ENCODE measurements at places on chromosomes 7 and 10.

DNA sequence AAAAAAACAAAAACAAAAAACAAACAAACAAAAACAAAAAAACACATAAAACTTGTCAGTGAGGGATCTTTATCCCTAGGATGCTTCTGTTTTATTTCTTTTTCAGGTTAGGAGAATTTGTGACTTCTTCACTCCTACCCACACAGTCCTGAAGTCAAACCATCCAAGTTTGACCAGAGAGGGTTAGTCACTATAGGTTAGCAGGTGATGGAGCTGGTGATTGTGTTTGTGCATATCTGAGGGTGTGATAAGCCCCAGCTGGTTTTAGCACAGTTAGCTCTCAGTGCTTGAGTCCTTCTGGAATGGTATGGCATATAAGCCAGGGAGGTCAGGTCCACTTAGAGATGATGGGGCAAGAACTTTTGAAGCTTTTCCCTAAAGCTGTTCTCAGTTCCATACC, 11.8 kb upstream of the IKZF1 start:
- no peak for DNase-seq

DNA sequence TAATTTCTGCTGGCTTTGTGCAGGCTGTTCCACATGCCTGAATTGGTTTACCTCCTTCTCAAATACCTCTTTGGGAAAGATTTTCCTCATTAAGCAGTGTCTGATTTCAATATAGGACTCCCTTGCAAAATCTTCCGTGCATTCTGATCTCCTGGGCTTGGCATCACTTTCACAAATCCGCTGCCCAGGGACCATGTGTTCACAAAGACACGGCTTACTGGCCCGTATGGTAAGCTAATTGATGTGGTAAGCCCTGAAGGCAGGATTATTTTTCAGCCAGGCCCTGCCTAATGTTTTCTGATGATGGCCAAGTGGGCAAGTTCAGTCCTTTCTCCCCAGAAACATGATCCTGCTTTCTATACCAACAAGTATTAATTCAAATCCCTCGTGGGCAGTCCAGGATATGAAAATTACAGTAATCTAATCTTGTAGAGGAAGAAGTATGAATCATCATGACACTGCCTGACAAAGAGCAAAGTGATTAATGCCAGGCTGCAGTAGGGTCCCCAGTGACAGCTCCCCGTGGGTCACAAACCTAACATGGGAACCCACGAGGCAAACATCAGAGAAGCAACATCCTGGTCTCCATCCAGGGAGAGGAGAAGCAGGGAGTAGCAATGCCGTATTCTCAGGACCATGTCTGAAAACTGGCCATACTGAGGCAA, 11.6 kb upstream of the SVIL start:
- DNase-seq, result no peak

GRCh38 chr7:122743211-122743610, 40.5 kb upstream of the RNF148 start:
- DNase-seq, result no peak

DNA sequence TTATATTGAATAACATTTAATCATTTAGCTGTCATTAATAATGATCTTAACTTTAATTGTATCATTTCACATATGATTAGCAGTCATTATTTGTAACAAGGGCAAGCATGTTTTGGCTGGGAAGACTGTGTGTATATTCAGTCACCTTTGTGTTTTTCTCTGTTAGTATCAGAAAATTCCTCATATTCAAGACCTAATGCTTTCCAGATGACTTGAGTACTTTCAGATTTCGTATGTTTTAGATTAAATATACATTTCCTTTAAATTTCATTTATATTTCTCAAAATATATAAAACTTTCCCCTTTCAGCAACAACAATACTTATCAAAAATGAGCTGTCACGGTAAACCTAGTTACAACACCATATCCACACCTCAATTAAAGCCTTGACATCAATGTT, 6.3 kb upstream of the CACNA2D1 start:
- no peak for DNase-seq

- DNase-seq, result no peak
These were observed 60.9 kb downstream of the GLI3 start for GRCh38 chr7:42175834-42176723.

DNA sequence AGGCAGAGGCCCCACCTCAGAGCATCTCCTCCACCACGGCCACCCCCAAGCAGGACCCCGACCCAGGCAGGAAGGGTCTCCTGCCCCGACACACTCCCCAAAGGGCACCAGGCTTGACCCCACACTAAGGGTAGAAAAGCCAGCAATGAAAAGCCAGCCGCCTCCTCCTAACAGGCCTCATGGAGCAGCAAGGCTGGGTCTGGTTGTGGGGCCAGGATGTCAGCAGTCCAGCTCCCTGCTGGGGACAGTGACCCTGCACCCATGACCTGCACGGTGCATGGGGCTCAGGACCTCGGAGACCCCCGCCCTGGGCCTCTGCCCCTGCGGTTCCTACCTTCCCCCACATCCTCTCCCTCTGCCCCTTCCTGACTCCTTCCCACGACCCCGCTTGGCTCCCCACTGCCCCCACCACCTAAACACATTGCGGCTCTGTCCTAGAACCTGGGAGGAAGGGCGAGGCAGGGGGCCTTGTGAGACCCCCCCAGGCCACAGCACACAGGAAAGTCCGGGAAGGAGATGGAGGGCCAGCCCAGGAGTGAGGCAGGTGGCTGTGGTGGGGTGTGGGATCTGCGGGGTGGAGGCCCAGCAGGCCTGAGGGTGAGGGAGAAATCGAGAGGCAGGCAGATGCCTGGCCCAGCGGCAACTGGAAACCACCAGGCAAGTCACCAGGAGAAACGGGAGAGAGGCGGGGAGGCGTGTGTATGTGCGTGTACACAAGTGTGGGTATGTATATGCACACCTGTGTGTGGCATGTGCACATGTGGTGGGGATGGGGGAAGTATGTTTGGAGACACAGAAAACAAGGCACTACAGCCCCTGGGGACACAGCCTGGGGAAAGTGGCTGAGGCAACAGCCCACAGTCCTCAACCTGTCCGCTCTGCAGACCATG, 229.9 kb downstream of the MAD1L1 start:
- no peak for DNase-seq

- DNase-seq, result no peak
These were observed 421.5 kb downstream of the LRMDA start for GRCh38 chr10:75852851-75853484.

DNA sequence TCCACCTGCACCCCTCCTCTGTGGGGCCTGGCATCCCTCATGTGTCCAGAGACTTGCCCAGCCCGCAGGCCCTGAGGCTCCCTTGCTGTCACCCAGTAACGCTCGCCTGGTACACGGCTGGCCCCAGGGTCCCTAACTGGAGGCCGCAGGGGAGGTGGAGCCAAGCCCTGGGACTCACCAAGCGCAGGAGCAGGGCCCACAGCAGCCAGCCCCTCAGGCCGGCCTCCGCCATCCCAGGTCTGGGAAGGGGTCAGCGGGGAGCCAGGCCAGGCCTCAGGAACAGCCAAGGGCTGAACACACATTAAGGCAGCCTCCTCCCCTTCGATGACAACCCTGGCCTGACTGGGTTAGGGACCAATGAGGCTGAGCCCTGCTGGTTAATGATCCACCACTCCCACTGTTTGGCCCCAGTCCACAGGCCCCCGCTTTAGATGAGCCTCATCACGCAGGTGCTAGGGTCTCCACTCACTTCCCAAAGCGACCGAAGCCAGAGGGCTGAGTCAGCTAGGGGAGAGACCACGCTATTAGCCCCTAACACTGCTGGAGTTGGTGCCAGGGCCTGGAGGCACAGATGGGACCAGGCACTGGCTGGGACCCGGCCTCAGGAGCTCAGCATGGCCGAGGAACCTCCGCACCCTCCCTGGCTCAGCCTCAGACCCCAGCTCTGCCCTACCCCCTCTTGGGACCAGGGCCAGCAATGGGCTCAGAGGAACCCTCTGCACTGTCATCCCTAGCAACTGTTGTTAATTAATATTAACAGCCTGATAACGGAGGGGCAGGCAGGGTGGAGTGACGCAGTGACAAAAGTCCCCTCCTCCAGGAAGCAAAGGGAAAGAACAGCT, at the start of gene NPC1L1:
Gene NPC1L1 (minus strand): TSS at position 303 of the 842 bp plus-strand sequence. CDS start 71 bp downstream, at position 232.
- no peak for DNase-seq

DNA sequence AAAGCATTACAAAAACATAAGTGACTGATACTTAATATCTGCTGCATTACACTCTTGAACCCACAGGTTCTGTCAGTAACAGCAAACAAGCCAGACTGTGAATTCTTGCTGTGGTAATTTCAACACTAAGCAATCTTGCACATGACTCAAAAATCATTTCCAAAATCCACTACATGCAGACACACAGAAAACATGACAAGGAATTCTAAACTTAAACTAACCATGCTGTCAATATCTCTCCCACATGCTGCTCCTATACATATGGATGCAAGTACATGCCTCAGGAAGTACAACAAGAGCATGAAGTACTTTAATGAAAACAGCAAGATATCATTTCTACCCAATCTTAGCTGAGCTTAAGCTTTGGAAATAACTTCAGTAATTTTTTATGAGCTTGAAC, 890.2 kb upstream of the KCND2 start:
- DNase-seq, result no peak

DNA sequence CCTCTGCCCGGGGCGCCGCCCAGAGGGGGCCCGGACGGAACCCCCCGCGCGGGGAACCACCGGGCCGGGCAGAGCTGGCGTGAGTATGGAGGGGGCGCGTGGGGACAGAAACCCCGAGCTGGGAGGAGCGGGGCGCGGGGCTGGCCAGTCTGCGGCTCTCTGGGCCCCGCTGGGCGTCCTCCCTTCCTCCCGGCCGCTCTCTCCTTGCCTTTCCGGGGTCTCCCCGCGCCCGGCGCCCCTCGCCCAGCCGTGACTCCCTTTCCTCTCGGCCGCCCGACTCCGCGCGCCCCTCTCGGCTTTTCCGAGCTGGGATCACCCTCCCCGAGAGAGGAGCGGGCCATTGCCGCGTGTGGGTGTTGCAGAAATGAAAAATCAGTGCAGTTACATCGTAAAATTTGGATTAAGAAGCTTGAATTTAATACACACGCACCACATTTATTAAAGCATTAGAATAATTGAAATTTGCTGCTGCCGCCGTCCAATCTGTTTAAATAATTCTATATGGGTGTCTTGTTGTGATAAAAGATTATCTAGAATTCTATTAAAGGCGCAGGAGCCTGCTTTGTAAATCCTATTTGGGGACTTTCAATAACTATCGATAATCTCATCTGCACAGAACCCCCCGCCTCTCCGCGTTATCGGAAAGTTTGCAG, 9.1 kb downstream of the UNCX start:
- no peak for DNase-seq

DNA sequence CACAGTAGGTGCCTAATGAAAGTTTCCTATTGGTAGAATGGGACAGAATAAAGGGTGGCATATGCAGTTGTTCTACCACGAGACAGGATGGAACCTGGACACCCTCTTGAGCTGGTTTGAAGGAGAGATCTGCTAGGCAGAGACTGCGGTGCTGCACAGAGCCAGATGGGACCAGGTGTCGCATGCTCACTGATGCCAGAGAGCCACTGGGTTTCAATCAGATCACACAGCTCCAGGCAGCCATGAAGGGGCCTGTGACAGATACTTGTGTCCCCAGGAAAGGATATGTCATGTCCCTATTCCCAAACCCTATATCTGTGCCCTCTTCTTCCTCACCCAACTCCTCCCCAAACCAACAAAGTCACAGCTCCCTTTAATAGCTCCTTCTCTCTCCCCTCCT, 235.7 kb downstream of the PRPF18 start:
- DNase-seq, result no peak

DNA sequence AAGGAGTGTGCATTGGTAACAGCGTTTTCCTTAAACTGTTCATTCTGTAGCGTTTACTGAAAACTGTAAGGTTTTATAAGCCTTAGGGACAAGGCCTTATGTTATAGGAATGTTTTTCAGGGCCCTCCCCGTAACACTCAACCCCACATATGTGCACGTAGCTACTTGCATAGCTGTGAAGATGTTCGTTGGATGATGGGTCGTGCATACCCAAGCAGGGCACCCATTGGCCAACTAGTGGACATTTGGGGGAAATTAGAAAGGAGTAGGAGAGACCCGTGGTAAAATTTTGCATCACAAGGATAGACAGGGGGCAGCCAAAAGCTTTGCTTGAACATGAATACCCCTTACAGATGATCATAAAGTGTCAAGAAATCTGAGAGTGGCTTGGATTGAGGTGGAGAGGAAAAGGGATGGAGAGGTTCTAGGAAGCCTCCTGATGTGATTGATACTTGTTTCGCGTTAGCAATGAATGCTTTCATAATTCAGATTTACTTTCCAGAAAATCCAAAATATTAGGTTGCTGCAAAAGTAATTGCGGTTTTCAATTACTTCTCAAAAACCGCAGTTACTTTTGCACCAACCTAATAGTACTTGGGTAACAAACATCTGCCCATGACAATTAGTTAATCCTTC, 878 bp downstream of the SEC61A2 start:
- DNase-seq, result no peak

DNA sequence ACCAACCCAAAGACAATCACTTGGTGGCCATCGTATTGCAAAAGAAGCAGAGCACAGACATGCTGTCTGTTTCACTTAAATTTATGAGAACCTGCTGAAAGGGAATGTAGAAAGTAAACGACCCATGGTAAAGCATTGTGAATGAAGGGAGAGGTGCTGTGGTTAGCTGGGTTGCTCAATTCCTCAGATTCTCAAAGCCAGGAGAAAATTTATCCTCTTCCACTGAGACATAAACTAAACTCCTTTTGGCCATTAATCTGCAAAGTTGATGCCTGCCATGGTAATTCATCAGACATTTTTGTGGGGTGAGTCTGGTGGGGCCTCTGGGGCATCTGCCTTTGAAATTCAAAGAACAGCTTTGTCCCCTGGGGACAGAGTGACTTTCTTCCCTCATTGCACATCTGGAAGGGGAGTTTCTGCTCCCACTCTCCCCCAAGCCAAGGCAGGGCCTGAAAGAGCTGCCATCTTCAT, 951.0 kb downstream of the LRMDA start:
- no peak for DNase-seq

GRCh38 chr7:141242568-141242967, 168.7 kb downstream of the TMEM178B start:
- DNase-seq, result no peak

DNA sequence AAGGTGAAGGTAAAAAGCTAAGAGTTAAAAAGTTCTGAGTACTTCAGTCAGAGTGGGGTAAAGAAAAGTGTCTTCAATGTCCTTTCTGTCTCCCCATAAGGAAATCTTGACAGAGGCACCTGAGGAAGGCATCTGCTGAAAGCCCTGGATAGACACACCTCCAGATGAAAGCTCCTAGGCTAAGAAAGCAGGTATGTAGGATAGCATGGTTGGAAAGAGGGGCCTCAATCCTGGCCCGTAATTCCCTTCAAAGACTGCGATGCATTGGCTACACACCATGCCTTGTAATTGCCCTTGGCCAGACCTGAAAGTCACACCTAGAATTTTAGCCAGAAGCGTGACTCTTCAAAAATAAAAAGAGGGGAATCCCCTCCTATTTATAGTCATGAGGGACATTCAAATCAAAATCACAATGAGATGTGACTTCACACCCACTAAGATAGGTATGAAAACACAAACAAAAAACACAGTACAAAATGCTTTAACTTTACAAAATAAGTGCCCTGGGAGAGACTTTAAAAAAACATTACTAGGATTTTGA, 809.7 kb downstream of the IPMK start:
- no peak for DNase-seq

GRCh38 chr10:119588071-119588470, 8.7 kb downstream of the TIAL1 start:
- DNase-seq, result no peak

- DNase-seq, result no peak
These were observed 48.5 kb upstream of the BHLHA15 start for GRCh38 chr7:98162758-98163157.

- DNase-seq, result no peak
These were observed 4.9 kb downstream of the GCK start for GRCh38 chr7:44184206-44184872.

- DNase-seq, result no peak
These were observed 533.6 kb downstream of the GATA3 start for GRCh38 chr10:8588135-8588534.

Measured in omental fat pad (tissue), 4 donors.